ENCODE measurements at places on chromosomes 1 and 21.

DNA sequence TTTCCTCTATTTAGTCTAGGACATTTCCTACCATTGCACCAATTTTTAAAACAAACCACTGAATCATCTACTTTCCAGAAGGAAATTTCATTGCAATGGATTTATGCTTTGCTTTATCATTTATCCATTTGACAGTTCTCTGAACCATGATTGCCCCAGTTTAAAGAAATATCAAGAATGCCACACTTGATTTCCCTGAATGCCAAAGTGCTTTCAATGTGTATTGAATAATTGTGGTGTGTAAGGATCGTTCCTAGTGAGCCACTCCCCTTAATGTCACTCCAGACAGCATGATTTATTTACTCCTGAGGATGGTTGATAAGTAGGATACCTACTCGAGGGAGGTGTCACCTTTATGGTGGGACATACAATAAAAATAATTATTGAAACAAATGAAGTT lies 169.6 kb downstream of the RYR2 start:
- no peak for DNase-seq

GRCh38 chr21:34642211-34643075 lies 26.4 kb upstream of the CLIC6 start:
- no peak for DNase-seq

DNA sequence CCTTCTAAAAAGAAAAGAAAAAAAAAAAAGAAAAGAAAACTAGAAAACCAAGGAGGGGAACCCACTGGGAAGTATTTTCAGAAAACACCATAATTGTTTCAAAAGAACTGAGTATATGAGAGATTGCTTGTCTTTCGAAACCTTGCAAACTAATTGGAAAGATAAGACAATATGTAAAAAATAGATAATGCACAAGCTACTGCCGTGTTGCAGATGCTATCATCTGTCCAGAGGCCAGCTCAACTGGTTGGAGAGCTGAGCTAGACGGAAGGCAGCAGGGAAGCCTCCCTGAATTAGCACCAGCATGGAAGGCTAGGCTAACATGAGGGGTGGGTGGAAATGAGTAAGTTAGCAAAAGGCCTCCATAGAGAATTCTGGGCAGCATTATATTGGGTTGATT lies 16.2 kb upstream of the CACHD1 start:
- no peak for DNase-seq

GRCh38 chr1:3697810-3698209 lies 45.5 kb downstream of the TP73 start:
- DNase-seq, result no peak

DNA sequence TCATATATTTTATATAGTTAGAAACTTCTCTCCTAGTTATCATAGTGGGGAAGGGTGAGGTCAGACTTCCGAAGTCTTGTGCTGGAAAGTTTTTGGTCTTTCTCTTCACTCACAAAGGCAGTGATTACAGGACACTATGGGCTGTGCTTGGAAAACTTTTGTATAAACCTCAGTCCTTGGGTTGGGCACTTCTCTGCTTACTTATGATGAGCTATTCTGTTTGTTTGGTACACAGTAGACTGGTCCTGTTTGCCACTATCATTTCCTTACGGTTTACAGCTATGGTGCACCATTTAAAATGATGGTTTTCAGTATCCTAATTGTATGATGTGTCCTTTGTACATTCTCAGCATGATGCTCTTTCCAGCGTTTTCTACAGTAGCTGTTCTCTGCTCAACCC lies 75.5 kb downstream of the MAP3K7CL start:
- DNase-seq, result no peak

- DNase-seq, result no peak
These were observed 24.2 kb downstream of the SLC5A9 start for GRCh38 chr1:48246727-48247126.

DNA sequence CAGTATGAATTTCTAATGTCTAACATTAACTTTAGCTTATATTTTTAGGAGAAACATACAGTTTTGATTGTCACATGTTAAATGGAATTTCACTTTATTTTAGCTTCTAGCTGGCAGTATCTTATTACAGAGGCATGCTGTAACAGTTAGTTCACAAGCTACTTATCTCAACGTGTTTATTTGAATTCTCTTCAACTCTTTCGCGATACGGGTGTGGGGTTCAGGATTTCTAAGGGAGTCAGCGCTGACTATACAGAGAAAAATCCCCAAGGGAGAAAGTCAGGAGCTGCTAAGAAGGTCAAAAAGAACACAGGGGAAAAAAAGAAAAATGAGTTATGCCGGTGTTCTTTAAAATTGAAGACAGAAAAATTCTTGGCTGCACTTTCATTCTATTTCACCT lies 296.2 kb downstream of the VAV3 start:
- DNase-seq, result no peak

GRCh38 chr1:31605908-31606427 lies 11.5 kb upstream of the HCRTR1 start:
- DNase-seq, result no peak

DNA sequence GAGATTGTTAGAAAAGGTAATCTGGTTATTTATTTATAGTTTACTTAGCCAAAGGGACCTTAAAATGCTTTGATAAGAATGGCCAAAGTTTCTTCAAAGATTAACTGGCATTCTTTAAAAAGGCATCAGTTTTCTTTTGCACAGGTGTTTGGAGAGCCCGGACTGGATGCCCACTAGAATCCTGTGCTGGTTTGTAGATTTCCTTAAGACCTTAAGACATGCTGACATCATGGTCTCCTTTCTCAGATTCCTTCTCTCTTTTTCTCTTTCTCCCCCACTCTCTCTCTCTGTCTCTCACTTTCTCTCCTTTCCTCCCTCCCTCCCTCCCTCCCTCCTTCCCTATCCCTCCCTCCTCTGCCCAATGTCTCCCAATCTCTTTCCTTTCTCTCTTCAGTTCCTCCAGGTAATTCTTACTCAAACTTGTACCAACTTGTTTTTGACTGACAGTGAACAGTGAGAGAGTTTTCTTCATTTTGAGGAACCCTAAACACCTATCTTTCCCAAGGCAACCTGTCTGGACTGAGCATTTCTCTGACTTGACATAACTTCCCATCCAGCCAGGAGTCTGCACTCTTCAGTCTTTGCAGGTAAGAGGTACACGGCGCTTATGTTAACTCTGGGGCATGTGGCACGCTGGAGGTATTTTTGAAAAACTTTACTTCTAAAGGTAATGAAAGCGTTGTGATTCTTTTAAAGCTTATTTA lies at the start of gene KCNJ15:
KCNJ15 (plus strand) TSS at position 393 of the 704 bp plus-strand sequence. CDS start 42,271 bp downstream, outside the sequence.
- DNase-seq, result no peak

DNA sequence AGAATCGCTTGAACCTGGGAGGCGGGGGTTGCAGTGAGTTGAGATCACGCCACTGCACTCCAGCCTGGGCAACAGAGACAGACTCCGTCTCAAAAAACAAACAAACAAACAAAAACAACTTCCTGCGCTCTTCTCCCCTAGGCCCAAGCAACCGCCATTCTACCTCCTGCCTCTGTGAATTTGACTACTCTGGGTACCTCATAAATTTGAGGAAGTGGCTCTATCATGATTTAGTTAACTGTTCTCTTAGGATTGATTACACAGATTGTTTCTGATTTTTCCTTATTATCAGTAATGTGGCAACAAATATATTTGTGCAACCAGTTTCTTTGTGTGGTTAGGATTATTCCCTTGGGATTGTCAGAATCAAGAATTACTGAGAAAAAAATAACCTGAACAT lies 29.7 kb downstream of the OPTC start:
- no peak for DNase-seq

GRCh38 chr1:246587606-246588005 lies 21.4 kb downstream of the CNST start:
- no peak for DNase-seq

- no peak for DNase-seq
These were observed 24.6 kb downstream of the RNF187 start for GRCh38 chr1:228511546-228512445.

- DNase-seq, result no peak
These were observed 4.5 kb downstream of the EFNA3 start for GRCh38 chr1:155083052-155083541.

- no peak for DNase-seq
These were observed 31.8 kb downstream of the RABIF start for GRCh38 chr1:202857136-202857610.

DNA sequence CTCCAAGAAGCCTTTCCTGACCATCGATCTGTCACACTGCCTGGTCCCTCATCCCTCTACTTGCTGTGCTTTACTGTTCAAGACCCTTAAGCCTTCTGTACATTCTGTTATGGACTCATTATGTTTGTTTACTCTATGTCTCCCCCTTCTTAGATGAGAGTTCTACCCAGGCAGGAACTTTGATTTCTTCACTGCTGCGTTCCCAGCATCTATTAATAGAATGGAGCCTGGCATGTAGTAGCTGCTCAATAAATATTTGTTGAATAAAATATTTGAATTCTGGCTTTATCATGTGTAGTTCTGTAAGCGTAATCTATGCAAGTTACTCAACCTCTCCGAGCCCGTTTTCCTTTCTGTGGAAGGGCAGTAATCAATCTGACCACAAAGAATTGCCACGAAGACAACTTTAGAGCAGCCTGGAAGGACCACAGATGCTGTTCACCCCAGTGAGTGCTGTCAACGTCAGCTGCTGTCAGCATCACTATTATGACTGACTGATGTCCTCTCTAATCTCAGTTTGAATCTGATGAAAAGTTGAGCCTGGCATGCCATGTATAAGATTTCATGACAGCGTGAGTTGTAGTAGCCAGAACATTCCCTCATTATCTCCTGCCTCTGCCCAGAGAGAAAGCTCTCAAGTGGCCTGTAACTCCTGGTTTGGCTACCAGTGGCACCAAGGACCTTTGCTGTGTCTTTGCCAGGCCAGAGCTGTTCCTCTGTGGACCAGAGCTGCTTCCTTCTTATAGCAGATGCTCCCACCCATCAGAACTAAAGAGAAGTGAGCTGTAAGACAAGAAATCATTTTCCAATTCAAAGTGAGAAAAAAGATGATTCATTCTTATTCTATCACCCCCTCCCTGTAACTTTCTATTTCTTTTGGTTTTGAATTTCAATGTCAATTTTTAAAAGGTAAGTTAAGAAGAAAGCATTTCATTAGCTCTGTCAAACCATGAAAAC lies 94.5 kb downstream of the PRDM2 start:
- DNase-seq, result no peak

DNA sequence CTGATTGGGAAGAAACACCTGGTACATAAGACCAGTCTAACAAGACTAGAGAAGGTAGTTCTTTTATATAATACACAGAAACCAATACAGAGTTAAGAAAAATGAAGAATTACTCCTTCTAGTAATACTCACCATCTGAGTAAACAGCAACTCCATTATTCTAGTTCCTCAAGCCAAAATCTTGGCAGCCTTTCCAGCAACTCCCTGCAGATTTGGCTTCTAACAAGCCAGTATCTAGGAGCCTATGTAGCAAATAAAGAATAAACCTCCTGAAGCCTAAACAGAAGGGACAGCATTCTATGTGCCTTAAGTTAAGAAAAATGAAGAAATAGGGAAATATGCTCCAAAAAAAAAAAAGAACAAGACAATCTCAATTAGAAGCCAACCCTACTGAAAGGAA lies 24.5 kb downstream of the ERO1B start:
- DNase-seq, result no peak

DNA sequence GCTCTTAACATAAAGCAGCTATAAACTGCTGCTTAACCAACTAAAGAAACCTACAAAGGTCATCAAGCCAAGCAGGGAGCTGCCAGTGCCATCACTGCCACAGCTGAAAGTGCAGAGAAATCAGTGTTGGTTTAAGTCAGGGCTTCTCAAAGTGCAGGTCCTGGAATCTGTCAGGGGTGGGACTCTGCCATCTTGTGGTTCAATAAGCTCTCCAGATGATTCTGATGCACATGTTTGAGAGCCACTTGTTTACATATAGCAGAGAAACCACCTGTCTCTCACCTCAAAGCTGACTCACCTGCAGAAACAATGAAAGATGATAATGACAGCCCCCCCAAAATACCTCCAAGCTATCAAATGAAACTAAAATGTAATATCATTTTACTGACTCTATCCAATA lies 49.3 kb downstream of the SH3GLB1 start:
- no peak for DNase-seq

DNA sequence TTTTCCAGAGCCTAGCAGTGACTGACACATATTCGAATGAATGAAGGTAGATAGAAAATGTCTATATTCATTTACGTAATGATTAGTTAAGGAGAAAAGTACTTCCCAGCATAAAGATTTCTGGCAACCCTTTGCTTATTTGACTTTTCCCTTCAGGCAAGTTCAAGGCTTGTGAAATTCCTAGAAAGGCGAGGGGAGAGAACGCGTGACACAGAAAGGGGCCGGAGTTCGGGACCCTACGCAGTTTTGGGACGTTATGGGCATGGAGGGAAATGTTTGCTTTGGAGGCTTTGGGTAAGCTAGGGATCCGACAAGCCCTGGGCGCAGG lies 472 bp upstream of the USP25 start:
- DNase-seq, result no peak

GRCh38 chr21:44846485-44847260 lies 26.8 kb downstream of the PTTG1IP start:
- peak; percentile 40 for DNase-seq

DNA sequence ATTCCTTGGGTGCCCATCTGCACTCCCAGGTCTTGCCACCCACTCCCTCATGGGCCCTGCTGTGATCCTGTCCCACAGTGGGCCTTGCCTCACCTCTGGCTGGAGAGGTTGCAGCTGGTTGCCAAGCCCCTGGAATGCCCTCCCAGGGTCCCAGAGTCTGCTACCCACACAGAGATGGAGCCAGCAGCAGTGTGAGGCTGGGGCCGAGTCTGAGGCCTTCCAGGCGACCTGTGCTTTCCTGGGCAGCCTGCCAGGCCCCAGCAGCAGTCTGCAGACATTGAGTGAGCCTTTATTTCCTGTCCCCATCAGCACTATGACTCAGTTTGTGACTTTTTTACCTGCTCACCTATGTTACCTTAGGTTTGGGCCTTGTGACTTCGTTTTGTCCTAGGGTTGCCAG lies 25.0 kb upstream of the TSPAN2 start:
- no peak for DNase-seq

GRCh38 chr1:30040081-30041019 lies 683.0 kb downstream of the MATN1 start:
- no peak for DNase-seq

GRCh38 chr1:113792986-113793385 lies 19.3 kb downstream of the RSBN1 start:
- no peak for DNase-seq

DNA sequence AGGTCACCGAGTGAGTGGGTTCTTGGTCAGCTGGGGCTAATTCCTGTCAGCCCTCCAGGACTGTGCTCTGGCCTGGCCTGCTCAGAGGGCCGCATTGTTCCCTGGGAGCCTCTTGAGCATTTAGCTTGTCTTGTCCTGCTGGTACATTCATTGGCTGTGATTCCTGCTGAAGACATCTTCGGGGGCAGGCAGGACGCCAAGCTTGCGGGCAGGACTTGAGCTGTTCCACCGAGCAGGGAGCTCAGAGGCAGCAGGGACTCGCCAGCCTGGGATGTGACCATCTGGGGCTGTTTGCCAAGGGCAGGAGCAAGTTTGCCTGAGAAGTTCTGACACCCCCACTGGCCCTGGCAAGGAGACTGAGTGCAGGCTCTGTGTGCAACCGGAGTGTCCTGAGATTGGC lies 7.0 kb upstream of the SLC26A9 start:
- no peak for DNase-seq

DNA sequence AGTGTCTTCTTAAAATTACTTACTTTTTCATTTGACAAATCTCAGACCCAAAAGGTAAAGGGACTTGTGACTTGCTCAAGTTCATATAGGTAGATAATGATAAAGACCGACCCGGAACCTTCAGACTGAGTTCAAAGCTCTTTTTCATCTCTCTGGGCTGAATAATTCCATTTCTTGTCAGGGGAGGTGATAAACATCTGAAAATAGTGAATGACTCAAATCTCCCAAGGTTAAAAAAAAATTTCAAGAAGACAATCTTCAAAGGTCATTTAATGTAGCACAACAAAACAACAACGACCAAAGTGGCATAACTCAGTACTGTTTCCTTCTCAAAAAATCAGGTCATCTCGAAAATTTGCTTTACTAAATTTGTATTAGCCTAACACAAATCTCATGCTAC lies 20.6 kb downstream of the LUZP1 start:
- DNase-seq, result peak; percentile 4

Data from activated CD4-positive, alpha-beta T cell treated with anti-CD3 and anti-CD28 coated beads for 4 hours (primary cell).